ENCODE measurements at places on chromosomes 5 and 9.

DNA sequence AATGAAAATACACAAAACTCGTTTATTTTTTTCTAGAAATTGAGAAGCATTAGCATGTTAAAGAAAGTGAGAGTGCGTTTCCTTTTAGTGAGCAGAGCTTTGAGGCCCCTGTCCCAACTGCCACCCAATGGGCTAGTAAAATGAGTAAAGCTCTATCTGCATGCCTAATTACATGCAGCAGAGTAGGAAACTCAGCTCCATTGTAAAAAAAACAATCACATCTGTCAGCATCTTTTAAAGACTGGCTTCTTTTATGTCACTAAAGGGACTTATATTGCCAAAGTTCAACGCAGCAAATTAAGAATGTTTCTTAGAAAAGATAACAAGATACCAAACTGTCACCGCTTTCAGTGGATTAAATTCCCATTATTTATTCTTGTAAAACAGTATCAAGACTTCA, 154.0 kb downstream of the SNCAIP start:
- DNase-seq, result no peak

DNA sequence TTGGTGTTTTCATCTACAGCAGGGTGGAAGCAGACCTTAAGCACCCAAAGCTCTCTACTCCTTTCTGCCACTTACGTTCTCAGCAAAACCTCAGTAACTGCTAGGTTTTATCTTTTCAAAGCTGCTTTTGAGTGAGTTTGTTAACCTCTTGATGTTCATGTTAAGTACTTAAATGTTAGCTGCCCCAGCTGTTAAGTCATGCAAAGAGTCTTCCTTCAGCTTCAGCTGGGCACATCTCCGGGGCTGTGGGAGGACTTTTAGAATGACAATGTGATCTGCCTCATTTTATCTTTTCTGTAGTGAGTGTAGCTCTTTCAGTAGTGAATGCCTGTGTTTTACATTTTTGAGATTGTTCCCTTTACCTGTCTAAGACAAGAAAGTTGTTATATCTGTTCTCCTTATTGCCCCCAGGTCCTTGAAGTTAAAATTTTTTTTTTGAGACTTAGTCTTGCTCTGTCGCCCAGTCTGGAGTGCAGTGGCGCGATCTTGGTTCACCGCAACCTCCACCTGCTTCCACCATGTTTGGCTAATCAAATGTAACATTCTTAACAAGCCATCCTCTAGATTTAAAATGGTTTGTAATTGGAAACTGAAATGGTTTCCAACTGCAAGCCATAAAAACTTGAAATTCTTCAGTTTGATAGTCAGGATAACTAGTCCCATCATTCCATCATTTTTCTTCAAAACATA, 19.6 kb downstream of the KDM4C start:
- no peak for DNase-seq

DNA sequence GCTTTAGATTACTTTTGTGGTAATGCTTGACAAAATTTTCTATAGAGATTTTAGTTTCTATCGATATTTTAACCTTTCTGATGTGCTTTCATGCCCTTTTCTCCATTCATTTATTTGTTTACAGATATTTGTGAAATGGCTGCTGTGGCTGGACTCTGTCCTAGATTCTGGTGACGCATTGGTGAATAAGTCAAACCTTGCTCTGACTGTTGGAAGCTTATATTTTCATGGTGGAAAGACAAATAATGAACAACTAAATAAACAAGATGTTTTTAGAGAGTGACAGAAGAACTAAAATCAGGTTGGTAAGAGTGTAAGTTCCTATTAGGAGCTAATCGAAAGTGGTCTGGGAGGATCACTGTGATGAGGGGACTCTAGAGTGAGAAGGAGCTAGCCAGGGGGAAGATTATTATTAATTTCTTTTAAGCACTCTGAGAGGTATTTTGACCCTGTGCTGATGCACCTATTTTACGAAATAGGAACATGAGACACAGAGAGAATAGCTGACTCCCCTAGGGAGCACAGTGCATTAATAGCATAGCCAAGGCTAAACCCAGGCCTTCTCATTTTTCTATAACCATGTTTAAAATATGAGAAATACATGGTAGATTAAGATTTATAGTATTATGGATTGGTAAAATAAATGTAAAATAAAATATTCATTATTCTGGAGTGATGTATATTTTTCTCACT, 411.9 kb upstream of the ARRDC3 start:
- no peak for DNase-seq

- no peak for DNase-seq
Measured at GRCh38 chr5:40838086-40838485, 3.1 kb upstream of the RPL37 start.
